Right hindlimb (tissue), 1 donor: ENCODE measurements at places on chromosomes 5 and 9.

GRCh38 chr5:141841378-141842180 lies 36.6 kb downstream of the PCDH1 start:
- no peak for DNase-seq

GRCh38 chr5:149869411-149869821 lies 75.2 kb downstream of the PDE6A start:
- no peak for DNase-seq

DNA sequence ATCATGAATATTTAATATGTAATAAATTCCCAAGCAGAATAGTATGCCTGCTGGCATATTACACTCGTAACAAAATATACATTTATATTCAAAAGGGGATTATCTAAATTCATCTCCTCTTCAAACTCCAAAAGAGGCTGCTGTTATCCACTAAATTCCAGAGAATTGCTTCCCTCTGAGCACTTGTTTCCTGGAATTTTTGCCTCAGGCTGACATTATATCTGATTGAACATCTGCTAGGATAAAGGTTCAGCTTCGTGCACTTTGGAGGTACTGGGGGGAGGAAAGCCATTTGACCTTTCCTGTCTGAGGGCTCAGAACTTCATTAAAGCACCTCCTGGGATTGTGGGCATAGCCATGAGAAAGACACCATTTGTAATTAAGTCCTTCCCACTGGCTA lies 4.3 kb upstream of the HAPLN1 start:
- DNase-seq: no peak

GRCh38 chr9:136625101-136626065 lies 37.3 kb upstream of the EGFL7 start:
- peak; percentile 68 for DNase-seq

DNA sequence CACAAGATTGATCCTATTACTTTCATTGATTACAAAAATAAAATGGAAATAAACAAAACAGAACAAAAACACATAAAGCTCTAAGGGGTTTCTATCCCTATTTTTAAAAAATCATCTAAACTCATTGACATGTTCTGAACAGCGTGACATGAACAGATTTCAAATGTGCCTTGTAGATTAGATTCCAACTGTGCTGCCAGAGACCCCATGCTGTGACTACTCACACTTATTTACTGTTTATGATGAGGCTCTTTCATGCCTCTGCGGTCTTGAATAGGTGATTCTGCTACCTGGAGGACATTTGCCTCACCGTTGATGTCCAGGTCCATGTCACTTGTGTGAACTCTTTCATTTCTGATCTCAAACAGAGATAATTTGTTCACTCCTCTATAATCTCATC lies 990.2 kb downstream of the CDH12 start:
- no peak for DNase-seq

- DNase-seq: no peak
Observed at GRCh38 chr5:177592905-177593304, 902 bp downstream of the TMED9 start.

DNA sequence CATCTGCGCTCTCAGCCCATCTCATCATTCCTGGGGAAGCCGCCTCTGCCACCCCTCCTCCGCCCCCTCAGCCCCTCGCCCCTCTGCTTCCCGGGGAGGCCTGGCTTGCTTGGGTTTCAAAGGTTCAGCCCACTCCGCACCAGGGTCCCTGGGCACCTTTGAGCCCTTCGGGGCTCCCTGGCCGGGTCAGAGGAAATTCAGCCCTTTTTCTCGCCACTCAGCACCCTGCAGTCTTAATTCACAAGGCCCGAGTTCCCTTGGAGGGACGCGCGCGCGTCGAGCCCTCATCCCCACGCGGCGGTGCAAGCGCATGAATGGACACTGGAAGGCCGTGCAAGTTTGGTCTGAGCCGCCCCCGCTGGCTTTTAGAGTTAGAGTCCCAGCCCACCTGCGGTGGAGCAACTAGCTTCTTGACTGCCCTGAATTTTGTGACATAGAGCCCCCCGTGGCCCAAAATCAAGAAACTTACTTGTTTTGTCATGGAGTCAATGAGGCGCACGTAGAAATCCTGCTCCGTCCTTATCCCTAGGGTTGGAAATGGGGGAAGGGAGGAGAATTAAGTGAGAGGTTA lies 4.5 kb downstream of the EBF1 start:
- DNase-seq: peak; percentile 60

GRCh38 chr5:174336479-174336878 lies 291.0 kb downstream of the NSG2 start:
- DNase-seq: no peak

DNA sequence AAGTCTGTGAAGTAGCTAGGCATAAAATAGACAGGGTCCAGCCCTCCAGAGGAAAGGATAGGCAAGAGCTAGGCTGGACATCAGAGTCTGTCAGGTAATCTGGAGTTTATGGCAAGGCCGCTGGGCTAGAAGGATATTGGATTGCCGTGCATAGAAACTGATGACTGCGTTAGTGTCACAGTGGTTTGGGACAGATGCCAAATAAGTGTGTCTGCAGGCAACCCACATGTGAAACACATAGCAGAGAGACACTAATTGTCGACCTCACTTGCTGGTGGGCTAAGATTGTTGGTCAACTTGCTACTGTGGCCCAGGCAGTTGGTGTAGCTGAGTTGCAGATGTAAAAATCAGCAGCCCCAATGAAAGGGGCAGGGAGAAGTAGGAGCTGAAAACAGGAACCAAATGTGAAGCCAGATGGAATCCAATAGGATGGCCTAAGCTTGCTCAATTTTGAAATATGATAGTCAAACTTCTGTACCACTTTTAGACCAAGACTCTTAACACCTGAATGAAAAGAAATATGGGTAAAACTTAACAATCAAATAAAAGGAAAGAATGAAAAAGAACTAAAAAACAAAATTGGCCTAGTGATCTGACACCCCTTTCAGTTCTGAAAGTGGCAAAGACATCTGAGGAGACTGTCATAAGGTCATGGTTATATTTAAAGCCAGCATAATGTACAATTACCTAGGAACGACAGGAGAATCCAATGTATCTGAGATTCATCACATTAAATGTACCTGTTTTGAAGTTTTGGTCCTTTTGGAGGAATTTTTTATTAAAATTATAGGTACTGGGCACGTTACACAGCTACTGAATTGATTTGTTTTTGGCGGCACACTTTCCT lies 243.3 kb upstream of the ACTBL2 start:
- no peak for DNase-seq

DNA sequence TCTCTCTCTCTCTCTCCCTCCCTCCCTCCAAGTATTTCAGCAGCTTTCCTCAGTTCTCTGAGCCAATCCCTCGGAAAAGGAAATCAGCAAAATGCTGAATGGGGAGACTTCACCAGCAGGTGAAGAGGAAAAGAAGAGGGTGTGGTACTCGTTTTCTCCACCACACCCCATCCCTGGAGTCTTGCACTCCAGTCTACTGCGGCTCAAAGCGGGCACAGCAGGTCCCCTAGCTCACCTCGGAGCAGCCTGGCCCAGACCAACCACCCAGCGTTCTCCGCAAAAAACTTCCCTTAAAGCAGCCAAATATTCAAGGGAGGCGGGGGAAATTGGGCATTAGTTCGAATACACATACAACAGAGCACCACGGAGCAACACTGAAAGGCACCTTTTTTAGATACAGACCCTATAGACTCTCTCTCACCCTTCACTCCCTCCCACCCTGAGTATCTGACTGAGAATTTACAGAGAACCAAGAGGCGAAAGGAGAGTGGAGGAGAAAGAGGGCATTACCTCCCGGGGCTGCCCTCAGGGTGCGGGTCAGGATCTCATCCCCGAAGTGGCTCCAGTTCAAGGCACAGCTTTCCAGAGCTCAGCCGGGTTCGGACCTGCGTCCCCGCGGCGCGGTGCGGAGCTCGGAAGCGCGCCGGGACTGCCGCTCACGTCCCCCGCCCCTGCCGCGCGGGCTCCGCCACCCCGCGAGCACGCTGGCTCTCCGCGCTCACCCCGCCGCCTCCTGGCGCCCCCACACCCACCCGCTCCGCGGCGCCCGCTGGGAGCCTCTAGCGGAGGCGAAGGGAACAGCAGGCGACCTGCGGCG lies 1638.5 kb upstream of the C9orf72 start:
- DNase-seq: peak; percentile 71

DNA sequence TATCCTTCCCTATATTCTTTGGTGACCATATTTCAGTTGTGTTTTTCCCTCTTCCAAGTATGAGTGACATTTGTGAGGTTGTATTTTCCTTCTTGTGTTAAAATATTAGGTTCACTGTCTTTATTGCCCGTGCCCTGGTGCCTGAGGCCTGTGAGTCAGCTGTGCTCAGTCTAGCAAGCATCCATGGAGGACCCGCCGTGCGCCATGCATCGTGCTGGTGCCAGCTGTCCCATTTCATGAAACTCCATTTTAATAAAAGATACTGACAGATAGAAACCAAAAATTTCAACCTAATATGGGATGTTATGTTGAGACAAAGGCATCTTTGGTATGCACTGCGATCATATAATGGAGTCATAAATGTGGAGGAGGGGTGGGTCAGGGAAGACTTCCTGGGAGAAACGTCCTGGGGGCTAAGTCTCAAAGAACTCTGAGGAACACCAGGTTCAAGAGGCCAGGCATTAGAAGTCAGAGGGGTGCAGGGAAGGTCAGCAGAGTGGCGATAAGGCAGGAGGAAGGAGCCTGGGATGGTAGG lies 34.0 kb upstream of the FGF1 start:
- no peak for DNase-seq

DNA sequence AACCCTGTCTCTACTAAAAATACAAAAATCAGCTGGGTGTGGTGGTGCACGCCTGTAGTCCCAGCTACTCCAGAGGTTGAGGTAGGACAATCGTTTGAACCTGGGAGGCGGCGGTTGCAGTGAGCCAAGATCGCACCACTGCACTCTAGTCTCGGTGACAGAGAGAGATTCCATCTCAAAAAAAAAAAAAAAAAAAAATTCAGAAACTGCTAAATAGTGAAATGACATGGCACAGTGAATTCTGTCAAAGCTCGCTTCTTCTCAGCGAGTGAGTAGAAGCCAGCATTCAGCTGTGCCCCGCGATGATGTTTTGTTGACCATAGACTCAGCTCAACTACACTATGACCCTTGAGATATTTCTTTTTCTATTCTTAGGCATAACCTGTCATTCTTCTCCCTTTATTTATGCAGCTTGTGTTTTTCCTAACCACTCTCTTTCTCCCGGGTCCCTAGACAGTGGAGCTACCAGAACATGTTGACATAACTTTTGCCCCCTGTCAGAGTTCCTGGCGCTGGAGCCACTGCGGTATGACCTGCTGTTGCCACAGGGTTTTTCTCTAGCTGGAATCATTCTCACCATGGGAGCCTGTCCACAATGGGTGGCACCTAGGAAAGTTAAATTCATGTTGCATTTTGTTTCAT lies 13.5 kb upstream of the IQGAP2 start:
- no peak for DNase-seq

DNA sequence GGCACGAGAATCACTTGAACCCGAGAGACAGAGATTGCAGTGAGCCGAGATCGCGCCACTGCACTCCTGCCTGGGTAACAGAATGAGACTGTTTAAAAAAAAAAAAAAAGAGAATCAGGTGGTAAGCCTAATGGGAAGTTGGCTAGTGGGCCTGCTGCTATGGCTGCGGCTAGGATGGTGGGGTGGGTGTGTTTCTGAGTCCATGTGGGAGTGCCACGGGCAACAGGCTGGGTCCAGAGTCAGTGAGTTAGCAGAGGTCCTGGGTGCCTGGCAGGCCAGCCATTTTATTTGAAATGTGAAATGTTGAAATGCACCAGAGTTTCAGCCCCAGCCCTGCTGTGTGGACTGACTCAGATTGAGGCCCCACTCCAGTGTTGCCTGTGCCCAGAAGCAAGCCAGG lies 37.8 kb downstream of the JADE2 start:
- no peak for DNase-seq

- no peak for DNase-seq
Observed at GRCh38 chr5:32598260-32598937, 13.0 kb downstream of the SUB1 start.

DNA sequence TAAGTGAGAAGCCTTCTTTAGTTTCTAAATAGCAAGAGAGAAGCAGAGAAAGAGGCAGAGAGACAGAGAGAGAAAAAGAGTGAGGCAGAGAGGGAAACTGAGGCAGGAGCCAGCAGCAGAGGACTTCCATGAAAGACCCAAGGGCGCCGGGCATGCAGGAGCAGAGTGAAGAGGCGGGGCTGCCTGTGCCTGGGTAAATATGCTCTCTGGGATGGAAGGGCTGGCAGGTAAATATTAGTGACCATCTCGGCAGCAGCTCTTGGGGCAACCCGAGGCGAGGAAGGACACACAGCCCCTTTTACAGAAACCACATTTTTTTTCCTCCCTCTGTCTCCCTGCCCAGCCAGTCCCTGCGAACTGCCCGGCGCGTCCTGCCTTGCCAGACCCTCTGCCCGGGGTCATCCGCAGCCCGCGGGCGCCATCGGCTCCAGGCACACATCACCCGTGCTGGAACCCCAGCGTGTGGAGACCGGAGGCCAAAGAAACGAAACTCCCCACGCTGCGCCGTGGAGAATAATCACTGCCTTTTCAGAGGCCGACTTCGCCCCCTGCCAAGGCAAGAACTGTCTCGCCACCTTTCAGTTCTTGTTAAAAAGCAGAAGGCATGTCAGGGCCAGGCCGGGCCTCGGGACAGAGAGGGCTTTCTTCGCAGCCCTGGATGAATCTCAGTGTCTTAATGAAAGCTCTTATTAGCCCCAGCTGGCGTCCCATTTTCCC lies 61.3 kb downstream of the BOD1 start:
- DNase-seq: no peak

GRCh38 chr5:145960166-145960565 lies 23.8 kb downstream of the SH3RF2 start:
- DNase-seq: no peak

DNA sequence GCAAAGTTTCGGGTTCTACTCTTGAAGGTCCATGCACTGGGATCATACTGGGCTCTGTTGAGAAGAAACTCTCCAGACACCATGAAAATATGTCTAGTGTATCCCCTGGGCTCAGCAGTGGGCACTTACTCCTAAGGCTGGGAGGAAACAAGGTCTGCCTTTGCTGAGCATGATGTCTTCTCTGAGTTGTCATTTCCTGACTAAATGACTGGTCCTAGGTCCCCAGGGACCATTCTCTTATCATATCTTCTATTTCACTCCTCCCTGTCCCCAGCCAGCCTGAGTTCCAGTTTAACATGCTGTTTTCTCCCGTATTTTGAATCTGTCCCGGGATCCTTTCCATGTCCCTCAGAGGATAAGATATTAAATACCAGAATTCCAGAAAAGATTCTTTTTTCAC lies 225.4 kb downstream of the MTRR start:
- DNase-seq: no peak

GRCh38 chr5:52743970-52744369 lies 43.7 kb upstream of the ITGA1 start:
- no peak for DNase-seq

DNA sequence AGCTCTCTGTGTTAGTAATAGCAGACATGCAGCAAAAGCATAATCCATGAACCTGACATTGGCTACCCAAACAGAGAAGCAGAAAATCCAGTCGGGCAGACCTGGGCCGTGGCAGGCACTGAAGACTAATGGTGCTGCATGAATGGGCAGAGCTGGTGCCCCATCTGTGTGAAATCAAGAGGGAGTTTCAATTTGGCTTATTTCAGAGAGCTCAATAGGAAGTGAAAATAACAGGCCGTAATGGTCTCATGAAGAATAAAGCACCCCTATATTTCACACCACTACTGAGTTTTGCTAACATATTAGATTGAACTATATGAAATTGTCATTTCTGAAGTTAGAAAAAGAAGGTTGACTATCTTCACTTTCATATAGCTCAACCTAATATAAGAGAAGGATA lies 149.7 kb downstream of the ENC1 start:
- DNase-seq: no peak

GRCh38 chr5:138853132-138853531 lies 22.0 kb downstream of the LRRTM2 start:
- no peak for DNase-seq
